ENCODE measurements at places on chromosomes 2 and 18. TPM values are rescaled to one million over a fixed set of nuclear protein-coding genes. Genes with fewer than 3 reads are reported as not detected.
A peak's percentile ranks its signal among the peaks of the same experiment; 100 is the strongest.

GRCh38 chr18:49767111-49768050 lies 46.0 kb downstream of the ACAA2 start:
- no peaks in the 10 kb centered on the region for H3K27me3 ChIP-seq
- H3K36me3 ChIP-seq, result no peaks in the 10 kb centered on the region
- no peaks in the 10 kb centered on the region for H3K4me1 ChIP-seq
- DNase-seq, result no peak
- H3K4me3 ChIP-seq, result no peak overlapping the region

- no peaks in the 10 kb centered on the region for H3K36me3 ChIP-seq
- H3K27ac ChIP-seq, result no peak overlapping the region
- peaks cover 30% of the 10 kb centered on the region for H3K27me3 ChIP-seq
- H3K4me1 ChIP-seq, result peaks cover 5% of the 10 kb centered on the region
Measured at GRCh38 chr2:70981421-70981820, 3.0 kb downstream of the ANKRD53 start.

DNA sequence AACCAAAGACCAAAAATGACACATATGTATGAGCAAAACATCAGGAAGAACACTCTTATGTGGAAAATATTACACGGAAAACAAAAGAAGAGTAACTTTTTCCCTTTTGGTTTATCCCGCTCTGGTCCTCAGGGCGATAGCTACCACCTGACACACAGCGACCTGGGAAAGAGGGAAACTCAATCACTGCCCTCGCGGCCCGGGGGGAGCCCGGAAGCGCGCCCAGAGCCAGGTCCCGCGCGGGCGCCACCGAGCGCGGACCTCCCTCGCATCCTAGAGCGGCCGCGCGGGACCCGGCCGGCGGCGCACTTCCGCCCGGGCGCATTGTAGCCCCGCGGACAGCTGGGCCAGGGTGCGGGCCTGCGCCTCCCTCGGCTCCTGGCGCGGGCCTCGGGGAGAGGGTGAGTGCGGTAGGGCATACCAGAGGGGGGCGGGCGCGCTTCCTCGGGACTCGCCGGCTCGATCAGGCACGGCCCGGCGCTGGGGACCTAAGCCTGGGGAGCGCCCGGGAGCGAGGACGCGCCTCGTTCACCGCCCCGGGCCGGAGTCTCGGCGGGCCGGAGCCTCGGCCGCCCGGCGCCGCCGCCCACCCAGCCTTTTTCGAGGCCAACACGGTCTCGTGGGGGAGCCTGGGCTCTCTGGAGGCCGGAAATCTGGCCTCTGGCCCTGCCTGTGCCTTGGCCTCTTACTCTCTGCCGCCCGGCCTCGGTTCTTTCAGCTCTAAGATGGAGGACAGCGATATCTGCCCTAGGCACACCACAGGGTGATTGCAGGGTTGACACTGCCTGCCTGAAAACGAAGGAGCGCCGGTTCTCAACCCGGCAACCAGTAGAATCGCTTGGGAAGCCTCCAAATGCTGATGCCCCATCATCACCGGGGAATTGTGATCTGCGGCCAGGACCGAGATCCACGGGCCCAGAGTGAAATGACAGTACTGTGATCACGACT lies at the start of gene ELAC1:
Gene ELAC1, plus strand, starts transcription at position 327 of the 948 bp plus-strand sequence. CDS start 6,365 bp downstream, outside the sequence.
- H3K4me3 ChIP-seq, result peak within 1 kb of the TSS; percentile 87
- DNase-seq, result peak; percentile 87
- peaks cover 11% of the 10 kb centered on the region for H3K4me1 ChIP-seq
- H3K27ac ChIP-seq, result peak within 1 kb of the TSS; percentile 89
- H3K36me3 ChIP-seq, result no peaks in the 10 kb centered on the region

- H3K27me3 ChIP-seq, result no peaks in the 10 kb centered on the region
- no peak for DNase-seq
- H3K36me3 ChIP-seq, result no peaks in the 10 kb centered on the region
- peaks cover 21% of the 10 kb centered on the region for H3K4me1 ChIP-seq
Measured at GRCh38 chr2:46338674-46339073, 41.5 kb downstream of the EPAS1 start.

DNA sequence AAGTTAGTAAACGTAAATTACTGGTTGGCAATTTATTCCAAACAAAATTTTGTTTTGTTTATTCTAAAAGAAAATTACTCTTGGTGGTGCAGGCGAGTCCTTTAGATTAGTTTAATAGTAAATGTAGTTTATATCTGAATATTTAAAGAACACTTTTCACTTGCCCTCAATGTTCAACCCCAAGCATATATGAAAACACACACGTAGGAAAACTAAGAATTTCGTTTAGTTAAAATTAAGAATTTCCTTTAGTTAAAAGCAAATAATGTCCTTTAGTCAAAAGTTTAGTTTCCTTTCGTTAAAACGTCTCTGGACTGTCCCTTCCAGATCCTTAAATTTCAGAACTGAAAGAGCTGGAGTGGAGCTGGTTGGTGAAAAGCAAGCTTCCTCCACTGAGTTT lies 19.1 kb upstream of the CYTIP start:
- H3K36me3 ChIP-seq, result no peaks in the 10 kb centered on the region
- no peak for DNase-seq
- no peaks in the 10 kb centered on the region for H3K27me3 ChIP-seq
- no peak overlapping the region for H3K27ac ChIP-seq

DNA sequence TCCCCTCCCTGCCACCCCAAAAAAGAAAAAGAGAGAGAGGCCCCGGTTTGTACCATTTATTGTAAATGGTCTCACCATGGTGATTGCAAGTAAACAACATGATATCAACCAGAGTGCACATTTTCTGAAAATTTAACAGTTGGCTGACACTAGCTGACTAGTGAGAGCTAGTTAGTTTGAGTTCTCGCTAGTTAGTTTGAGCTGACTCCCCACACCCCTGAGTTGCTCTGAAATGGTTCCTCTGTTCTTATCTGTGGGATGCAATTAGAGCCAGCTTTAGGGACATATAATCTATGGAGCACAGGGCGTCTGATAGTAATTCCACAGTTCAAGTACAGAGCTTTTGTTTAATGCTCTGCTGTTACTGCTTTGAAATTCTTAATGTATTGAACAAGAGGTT lies 13.1 kb downstream of the CASP10 start:
- H3K27me3 ChIP-seq, result no peaks in the 10 kb centered on the region
- H3K4me3 ChIP-seq, result no peak overlapping the region
- no peak for DNase-seq
- H3K36me3 ChIP-seq, result no peaks in the 10 kb centered on the region

The LIMS1 gene
- 30.8 TPM for total RNA-seq

The YIPF4 gene
- 29.0 TPM for total RNA-seq

The PROC gene
- 0.25 TPM for total RNA-seq

The ATP6V1B1 gene
- 0.99 TPM for total RNA-seq

All from neural progenitor cell (in vitro differentiated cells).